ENCODE measurements at places on chromosomes 11 and 22.

GRCh38 chr11:125457814-125458343, 38.2 kb downstream of the FEZ1 start:
- DNase-seq = no peak

DNA sequence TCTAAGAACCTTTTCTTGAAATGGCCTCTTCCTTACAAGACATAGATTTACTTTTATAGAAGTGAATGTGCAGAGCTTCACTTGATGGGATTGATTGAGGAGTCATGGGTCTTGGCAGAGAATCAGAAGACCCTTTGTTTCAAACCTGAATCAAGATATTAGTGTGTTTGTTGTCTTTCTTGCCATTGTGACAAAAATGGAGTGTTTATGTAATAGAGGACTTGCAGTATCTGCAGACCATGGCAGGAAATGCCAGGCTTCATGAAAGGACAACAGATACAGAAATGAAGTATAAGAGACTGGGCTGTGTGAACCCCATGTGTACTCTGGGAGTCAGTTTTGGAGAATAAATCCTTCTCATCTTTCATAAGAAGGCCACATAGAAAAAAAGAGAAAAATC, 72.9 kb upstream of the HORMAD2 start:
- no peak for DNase-seq

DNA sequence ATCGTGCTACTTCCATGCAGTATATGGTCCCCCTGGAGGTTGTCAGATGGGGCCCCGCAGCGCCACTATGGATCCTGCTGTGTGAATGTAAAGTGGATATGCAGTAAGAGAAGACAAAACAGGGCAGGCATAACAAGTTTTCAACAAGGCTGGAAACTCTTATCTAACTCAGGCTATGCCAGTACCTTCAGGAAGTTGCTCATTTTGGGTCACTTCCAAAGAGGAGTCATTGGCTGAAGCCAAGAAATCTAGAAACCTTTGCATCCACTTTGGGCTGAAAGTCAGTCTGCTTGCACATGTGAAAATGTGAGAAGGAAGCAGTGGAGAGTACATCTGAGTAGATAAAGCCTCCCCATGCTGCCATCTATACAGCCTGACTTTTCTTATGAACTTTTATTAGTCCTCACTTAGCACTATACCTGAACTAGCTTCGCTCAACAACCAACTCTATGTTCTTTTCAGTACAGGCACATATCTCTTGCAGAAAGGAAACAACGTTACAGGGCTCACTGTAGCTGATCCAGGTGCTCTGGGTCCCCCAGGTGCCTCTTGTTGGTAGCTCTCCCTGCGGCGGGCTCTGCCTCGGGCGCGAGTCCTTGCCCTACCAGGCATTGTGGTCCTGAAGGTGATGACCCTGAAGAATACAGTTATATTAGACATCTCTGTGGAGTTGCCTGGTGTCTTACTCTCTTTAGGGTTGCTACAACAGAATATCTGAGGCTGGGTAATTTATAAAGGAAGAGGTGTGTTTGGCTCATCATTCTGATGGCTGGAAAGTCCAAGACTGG, 12.4 kb downstream of the PIWIL3 start:
- DNase-seq = no peak

- DNase-seq = no peak
These were observed 303.9 kb downstream of the ETS1 start for GRCh38 chr11:128283451-128283850.

DNA sequence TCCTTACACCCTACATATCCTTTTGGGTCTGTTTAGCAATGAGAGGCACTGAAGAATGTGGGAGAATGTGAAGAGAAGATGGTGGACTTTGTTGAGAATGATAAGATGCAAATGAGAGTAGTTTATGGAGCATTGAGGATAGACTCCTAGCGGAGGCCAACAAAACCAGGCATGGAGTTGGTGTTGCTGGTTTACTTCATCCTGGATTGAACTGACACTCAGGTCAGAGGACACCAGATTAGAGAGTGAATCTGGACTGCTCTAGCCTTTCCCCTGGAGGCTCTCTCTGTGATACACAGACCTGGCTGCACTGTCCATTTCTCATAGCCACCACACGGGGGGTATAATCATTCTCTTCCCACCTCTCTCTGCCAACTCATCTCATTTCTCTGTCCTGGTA, 98.7 kb downstream of the MICAL2 start:
- no peak for DNase-seq

DNA sequence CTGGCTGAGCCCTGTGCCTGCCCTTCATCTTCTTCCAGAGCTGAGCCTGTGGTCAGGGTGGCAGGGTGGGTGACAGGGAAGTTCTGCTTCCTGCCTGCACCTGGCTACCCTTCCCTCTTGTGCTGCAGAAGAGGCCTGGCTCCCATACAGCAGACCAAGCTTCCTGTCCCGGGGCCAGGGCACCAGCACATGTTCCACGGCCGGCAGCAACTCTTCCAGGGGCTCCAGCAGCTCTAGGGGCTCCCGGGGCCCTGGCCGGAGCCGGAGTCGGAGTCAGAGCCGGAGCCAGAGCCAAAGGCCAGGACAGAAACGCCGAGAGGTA, 15.0 kb downstream of the ROBO3 start:
- no peak for DNase-seq

- DNase-seq = no peak
These were observed 25.0 kb downstream of the CYB5R2 start for GRCh38 chr11:7648264-7648663.

GRCh38 chr11:124207102-124207792, 24.1 kb downstream of the OR10D3 start:
- DNase-seq = no peak

- no peak for DNase-seq
These were observed 12.7 kb downstream of the ZP1 start for GRCh38 chr11:60879971-60880588.

- DNase-seq = no peak
These were observed 2.3 kb downstream of the PCF11 start for GRCh38 chr11:83158965-83159901.

GRCh38 chr11:115050756-115051155, 372.4 kb downstream of the NXPE2 start:
- DNase-seq = no peak

DNA sequence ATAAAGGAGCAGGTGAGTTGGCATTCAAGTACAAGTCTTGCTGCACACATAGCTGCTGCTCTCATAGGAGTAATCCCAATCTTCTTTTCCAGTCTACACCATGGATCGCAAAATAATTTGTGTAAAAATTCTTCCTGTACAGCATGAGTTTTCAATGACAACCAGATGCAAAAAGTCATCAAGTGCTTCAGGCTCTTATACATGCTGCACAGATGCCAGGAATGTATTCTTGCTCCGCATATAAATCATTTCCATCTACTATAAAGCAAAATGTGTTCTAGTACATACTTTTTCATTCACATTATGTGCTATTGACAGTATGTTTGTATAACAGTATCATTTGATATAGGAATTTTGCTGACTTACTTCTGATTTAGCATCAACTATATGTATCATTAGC, 35.4 kb downstream of the NXPE2 start:
- no peak for DNase-seq

GRCh38 chr22:31363885-31364465, 17.8 kb upstream of the PATZ1 start:
- no peak for DNase-seq

DNA sequence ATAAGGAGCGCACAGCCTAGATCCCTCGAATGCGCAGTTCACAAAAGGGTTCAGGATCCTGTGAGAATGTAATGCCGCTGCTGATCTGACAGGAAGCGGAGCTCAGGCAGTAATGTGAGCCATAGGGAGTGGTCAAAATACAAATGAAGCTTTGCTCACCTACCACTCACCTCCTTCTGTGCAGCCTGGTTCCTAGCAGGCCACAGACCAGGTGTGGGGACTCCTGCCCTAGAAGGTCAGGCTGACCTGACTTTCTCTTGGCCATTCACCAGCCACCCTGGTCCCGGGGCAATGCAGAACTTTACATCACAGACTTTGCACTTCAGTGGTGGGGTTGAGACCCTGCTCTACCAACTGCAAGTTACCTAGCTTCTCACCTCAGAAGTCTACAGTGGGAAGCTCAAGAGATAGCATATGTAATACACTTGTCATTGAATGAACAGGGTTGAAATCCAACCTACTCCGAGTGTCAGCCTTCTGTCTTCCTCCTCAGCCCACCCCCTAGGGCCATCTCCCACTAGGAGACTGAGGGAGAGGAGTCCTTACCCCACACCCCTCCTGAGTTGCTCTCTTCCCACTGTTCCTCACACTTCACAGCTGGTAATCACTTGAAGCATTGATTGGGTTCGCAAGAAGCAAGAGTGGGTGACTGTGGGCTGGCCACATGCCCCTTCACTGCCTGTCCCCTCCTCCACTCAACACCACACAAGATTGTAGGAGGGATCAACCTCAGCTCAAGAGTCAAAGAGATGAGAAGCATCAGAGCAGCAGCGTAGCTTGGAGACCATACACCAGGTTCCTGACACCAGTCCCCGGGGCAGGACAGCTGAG, 2.0 kb upstream of the KCNJ1 start:
- no peak for DNase-seq

DNA sequence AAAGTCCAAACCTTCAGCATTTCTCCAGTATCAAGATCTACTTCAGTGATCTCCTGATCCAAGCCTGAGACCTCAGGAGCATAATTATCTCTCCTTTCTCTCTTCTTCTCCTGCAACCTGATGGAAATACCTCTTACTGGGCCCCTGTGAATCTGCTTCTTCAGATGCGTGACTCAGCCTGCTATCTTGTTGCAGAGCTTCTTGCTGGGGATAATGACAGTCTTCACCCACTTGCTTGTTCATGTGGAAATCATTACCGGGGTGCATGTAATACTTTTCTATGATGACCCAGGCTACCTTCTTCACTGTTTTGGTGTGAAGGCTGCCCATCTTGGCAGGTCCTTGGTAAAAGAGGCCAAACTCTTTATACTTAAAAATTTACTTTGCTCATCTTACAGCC, 140.0 kb upstream of the POU2AF2 start:
- no peak for DNase-seq

DNA sequence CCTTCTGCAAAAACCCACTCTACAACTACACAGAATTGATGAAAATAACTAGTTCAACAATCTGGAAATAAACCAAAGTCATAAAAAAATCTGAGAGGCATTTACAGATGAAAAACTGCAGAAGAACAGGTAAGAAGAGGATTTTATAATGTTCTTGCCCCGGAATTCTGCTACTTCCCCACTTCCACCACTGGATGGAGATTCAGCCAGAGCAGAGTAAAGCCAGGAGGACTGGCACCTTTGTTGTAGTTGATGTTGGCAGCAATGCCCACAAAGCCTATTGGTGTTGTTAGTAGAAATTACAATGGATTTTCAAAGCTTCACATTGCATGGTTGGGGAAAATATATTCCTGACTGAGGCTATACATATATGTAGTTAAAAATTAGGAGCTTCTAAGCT, 640.2 kb downstream of the LRRC4C start:
- DNase-seq = no peak

GRCh38 chr11:86719781-86720463, 47.5 kb upstream of the ME3 start:
- no peak for DNase-seq

- DNase-seq = no peak
These were observed 3.7 kb downstream of the OMP start for GRCh38 chr11:77106321-77106720.

DNA sequence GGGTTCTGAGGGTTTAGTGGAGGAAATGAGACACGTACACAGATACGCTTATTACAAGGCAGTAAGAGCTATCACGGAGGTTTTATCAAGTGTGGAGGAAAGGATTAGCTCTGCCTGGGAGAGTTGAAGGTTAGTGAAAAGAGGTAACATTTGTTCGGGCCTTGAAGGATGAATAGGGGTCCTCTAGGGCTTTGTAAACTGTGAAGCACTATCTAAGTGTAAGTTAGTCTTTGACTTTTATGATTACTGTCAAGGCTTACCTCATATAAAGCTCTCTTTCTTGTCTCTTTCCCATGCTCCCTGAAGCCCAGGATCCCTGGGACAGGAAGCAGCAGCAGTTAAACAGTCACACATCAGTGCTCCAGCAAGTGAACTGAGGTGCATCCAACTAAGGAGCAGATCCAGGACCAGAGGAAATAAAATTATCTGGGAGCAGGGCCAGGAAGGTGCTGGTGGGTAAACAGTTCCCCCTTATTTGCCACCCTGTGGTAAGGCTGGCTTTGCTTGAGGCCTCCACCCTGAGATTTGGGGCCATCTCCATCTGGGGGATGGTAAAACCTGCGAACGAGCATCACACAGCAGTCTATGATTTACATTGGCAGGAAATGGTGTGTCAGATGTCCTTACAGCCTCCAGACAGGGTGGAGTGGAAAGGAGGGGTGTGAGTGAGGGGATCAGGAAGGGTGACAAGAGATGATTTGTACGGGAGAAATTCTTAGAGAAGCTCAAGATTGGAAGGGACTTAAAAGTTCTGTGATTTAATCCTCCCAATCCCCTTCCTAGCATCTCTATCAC, 27.2 kb downstream of the GVQW3 start:
- DNase-seq = no peak

DNA sequence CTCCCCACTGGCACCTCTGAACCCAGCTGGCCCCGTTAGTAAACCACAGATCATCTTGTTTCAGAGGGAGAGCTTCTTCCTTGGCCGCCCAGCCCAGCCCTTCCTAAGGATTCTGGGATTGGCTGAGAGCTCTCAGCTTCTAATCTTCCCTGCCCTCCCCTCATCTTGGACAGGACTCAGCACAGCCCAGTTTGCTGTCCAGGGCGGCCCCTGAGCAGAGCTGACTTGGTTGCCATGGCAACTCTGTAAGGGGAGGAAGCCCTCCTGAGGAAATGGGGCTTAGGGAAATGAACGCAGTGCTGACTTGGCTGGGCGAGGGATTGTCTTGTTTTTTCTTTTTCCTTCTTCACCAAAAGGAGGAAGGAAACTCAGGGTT, 4.6 kb downstream of the APOL4 start:
- no peak for DNase-seq

DNA sequence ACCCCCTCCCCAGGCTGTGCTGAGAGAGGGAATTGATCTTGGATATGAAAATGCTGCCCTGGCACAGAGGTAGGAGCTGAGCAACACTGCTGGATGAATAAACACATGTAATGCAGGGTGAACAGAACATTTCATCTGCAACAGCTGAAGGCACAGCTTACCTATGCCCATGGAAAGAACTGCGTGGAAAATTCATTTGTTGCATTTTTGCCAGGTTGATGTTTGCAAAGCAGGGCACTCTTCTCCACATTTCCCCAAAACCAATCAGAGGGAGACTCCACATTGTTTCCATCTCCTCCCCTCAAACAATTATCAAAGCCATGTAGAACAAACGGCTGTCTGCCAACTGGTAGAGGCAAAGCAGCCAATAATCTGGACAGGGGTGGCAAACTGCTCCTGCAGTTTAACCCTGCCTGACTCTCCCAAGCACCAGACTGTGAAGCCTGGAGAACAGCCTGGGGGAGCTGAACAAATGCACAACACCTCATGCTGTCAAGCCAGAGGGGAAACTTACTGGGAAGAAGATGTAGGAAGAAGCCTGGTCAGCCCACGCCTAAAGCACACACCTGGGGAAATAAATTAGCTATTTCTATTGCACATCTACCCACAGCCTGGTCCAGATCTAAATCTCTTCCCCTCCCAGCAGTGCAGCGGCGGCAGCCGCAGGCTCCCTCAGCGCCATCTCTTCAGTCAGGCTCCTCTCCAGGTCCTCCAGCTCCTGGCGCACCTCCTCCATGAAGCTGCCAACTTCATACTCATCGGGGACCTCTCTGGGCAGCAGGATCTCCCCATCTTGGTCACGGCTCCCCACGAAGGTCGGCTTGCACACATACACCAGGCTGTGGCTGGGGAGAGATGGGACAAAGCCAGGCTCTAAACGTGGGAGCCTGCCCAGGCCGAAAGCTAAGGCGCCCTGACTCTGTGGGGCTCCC, 44.3 kb downstream of the DKK3 start:
- no peak for DNase-seq
